Psoas muscle (tissue), 8 donors: ENCODE measurements at places on chromosomes 11 and 22.

DNA sequence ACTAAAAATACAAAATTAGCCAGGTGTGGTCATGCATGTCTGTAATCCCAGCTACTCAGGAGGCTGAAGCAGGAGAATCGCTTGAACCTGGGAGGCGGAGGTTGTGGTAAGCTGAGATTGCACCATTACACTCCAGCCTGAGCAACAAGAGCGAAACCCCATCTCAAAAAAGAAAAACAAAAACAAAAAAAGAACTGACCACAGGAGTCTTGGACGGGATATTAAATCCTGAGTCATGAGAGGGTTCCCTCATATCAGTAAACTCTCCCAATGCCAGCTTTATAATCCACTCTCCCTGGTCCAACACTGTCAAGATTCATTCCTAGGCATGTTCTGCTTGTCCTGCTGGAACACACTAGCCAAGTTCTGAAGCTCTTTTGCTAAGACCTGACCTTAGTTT is 61.5 kb upstream of the EP300 start:
- no peak for DNase-seq

DNA sequence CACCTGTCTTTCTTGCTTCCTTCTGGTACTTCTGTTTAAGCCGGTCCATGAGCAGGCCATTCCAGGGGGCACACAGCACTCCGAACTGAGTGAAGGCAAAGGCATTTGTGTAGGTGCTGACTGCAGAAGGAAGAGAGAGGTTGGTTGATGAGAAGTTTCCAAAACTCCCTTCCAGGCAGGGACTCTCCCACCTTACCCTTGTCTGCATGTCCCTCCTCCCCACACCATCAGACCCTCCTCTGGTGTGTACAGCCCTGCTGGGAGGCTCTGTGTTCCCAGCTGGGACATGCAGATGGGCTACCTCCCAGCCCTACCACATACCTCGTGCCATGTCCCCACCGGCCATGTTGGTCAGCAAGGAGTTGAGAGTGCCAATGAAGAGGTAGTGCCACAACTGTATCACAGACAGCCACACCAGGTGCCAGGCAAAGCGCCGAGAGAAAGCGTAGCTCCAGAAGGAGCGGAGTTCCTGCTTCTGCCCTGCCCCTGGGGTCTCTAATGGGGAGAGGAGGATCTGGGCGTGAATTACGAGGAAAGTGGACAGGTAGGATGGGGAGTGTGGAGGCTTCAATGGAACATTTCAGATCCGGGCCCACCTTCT is 12.2 kb downstream of the SLC43A3 start:
- DNase-seq, result no peak

GRCh38 chr11:65356394-65356972 is 1.9 kb downstream of the TIGD3 start:
- peak; percentile 61 for DNase-seq

DNA sequence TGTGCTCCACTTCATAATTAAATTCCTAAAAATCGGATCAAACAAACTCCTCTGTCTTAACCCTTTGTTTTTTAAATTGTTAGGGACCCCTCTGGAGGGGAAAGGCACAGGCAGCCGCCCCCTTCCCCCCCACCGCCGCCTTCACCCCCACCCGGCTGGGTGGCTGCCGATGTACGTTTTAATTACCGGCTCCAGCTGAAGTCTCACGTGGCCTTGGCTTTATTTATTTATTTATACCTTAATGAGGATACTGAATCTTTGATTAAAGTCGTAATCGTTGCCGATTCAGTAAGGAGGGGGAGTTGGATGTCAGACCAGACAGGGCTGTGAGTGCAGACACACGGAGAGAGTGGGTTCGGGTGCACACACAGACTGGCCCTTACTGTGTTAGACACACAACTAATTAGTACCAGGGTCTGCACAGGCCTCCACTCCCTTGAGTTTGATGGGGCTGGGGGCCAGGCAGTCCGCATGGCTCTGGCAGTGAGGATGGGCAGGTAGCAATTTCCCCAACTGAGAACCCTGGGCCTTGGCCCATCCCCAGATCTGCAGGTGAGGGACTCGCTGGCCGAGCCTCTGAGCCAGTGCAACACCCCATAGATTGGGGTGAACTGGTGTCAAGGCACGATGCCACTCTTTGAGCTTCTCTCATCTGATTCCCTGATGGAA is 51.3 kb upstream of the NNMT start:
- no peak for DNase-seq

DNA sequence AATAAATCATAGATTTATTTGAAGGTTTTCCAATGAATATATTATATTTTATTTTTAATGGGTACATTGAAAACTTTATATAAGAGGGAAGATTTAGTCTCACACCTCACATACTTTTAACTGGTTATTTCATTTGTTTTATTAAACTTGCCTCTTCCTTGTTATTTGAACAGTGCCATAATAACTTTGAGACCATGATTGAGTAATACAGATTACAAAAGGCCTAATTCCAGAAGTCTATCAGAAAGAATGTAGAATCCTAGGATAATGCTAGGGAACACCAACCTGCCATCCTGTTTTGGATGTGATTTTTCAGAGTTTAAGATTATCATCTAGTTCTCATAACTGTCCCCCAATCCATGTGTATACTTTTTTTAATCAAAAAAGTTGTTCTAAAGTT is 102.7 kb upstream of the BIRC3 start:
- no peak for DNase-seq

DNA sequence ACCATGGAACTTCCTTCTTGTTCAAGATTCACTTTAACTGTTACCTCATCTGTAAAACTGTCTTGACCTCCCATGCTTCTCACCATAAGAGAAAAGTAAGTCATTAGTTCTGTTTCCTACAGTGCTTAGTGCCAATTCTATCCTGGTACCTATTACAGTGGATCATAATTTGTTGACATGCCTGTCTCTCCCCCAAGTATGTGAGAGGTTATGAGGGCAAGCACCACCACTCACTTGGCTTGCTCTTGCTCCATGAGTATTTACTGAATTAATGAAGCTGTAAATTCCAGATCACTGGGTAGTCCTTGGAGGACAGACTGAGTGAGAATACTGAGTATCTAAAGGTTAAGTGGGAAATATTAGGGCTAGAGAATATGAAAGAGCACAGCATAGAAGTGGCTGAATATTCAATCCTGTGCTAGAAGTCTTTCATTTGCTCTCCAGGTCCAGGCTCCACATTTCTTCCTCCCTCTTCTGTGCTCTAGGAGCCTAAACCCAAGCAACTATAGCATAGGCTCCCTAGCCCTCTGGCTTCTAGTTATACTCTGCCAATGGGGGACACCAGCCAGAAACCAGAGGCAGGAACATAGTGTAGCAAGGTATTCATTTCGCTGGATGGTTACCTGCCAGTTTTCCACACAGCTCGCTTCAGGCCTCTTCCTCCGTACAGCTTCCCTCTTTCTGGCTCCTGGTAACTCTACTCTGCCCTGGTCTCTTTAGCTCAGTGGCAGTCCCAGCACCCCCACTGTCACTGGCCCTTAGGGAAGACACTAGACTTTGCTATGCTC is 118.2 kb upstream of the SLC5A12 start:
- no peak for DNase-seq

- no peak for DNase-seq
Measured at GRCh38 chr11:85737738-85738137, 51.7 kb upstream of the CCDC89 start.

GRCh38 chr22:26601726-26602125 is 11.8 kb upstream of the TPST2 start:
- no peak for DNase-seq

GRCh38 chr11:115396533-115396932 is 107.7 kb downstream of the CADM1 start:
- no peak for DNase-seq

DNA sequence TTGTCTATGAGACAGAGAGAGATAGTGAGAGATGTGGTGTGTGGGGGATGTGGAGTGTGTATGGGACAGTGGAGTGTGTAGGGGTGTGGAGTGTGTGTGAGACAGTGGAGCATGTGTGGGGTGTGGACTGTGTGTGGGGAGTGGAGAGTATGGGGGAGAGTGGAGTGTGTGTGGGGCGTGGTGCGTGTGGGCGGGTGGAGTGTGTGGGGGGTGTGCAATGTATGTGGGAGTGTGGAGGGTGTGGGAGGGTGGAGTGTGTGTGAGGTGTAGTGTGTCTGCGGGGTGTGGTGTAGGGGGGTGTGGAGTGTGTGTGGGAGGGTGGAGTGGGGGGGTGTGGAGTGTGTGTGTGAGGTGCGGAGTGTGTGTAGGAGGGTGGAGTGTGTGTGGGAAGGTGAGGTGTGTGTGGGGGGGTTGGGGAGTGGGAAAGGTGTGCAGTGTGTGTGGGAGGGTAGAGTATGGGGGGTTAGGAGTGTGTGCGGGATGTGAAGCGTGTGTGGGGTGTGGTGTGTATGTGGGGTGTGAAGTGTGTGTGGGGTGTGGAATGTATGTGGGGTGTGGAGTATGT is 356.9 kb downstream of the CADM1 start:
- DNase-seq, result no peak

GRCh38 chr11:57303990-57304579 is 20.7 kb downstream of the TNKS1BP1 start:
- DNase-seq, result peak; percentile 67

- no peak for DNase-seq
Measured at GRCh38 chr22:29626497-29627195, 23.2 kb downstream of the NF2 start.

GRCh38 chr11:123585206-123585605 is 69.2 kb downstream of the SCN3B start:
- DNase-seq, result peak; percentile 54

- no peak for DNase-seq
Measured at GRCh38 chr22:44918925-44919392, 90.8 kb downstream of the PHF21B start.

GRCh38 chr11:34891611-34892010 is 24.6 kb downstream of the APIP start:
- no peak for DNase-seq

DNA sequence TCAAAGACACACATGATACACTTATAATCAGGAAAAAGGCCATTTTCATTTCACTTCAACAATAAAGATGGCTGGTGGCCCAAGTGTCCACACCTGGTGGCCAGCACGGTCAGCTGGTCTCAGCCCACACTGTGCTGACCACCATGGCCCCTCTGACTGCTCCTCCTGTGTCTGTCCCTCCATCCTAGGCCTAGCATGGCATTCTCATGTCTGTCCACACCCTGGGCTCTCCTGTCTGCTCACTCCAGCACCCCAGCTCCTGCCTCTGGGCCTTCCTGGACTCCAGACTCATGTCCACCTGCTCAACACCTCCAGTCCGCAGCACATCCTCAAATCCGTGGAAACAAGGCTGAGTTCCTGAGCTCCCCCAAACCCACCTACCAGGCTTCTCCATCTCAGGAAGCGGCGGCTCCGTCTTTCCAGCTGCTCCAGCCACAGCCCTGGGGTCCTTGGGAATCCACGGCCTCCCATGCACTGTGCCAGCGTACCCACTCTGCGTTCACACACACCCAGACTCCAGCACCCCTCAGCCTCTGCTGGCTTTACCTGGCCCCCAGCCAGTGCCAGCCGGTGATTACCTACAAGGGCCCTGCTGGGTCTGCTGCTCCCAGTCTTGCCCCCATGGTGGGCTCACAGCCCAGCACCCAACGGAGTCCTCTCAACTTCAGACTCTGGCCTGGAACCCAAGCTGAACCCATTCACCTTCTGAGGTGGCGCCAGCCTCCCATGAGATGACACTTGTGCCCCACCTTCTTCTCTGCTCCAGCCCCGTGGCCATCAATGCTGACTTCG is 13.9 kb downstream of the SIRT3 start:
- DNase-seq, result peak; percentile 35

DNA sequence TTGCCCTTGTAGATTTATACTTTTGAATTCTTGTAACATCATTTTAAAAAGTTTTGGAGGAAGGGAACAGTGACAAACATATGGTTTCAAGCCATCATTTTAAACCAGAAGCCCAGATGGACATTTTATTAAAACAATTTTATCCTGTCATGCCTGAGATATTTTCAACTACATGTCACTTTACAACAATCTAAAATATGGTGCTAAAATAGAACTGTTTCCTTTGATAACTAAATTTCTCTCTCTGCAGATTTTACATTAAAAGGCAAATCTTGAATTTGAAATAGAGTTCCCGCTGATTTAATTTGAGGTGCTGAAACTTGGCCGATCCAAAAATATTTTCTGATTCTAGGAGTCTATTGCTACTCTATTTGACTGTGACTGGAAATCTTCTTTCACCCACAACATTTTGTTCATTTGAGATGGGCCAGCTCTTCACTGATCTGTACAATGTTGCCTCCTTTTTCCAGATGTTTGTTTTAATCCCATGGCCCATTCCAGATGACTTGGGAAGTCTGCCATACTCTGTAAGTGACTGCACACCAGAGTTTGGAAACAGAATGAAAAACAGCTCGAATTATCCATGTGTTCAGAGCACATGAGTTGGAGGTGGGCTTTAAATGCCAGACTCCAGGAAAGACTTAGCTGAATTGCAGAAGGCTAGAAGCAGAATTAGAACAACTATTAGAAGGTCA is 402.5 kb downstream of the TMEM135 start:
- no peak for DNase-seq

GRCh38 chr22:46758121-46758520 is 4.3 kb upstream of the TBC1D22A start:
- no peak for DNase-seq

DNA sequence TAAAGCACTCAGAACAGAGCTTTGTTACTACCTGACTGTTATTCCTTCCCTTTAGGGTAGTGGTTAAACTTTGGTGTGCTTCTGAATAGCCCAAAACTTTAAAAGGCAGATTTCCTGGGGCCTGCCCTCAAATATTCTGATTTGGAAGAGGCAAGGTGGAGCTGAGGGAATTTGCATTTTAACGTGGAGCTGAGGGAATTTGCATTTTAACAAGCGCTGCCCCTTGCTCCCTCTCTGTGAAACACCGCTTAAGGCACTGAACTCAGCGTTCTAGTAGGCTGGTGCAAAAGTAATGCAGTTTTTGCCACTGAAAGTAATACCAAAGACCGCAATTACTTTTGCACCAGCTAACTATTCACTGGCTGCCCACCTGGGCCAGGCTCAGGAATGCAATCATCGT is 35.0 kb downstream of the TPST2 start:
- DNase-seq, result no peak

- DNase-seq, result no peak
Measured at GRCh38 chr22:31743871-31744270, 6.1 kb downstream of the PRR14L start.

DNA sequence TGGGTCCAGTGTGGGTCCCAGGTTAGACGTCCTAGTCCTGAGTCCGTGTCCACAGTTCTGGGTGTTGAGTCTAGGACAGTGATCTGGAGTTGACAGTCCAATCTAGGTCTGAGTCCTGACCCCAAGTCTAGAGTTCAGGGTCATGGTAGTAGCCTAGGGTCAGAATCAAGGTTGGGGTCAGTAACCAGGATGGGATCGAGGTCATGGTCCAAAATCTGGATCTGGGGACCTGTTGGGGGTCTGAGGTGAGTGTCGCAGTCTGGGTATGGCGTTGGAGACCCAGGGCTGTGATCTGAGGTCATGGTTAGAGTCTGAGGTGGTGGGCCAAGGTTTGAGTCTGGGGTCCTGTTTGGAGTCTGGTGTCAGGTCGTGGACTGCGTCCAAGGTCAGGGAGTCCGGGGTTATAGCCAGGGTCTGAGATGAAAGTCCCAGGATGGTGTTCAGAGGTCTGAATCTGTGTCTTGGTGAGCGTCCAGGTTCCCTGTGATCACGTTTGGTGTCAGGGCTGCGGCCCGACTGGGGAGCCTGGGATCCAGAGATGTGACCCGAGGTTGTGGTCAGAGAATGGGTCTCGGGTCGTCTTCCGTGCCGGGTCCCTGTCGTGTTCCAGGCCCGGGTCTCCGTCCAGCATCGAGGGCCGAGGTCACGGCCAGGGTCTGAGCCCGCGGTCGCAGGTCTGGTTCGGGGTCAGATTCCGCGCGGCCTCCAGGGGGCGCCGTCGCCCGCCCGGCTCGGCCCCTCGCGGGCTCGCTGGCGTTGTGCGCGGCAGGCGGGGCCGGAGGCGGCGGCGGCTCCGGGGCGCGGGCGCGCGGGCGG is 432 bp upstream of the GRK2 start:
- DNase-seq, result peak; percentile 85

- DNase-seq, result no peak
Measured at GRCh38 chr11:68142028-68142412, 20.8 kb upstream of the CHKA start.
